Stimulated activated naive CD4-positive, alpha-beta T cell (primary cell): ENCODE measurements at places on chromosomes 1 and 21.

DNA sequence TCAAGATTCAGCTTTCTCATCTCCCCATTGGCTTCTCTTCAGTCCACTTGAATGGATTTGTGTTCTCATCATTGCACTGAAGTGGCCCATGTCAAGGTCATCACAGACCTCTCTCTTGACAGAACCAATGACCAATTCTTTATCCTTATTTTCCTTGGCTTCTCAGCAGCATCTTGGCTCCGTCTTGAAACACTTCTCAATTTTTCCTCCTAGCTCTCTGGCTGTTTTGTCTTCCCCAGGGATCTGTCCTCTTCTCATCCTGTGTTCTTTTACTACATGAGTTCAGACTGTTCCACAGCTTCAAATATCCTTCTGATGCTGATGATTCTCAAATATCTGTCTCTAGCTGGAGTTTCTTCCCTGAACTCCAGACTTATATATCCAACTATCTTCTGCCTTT is 78.6 kb downstream of the COLGALT2 start:
- DNase-seq, result no peak

- DNase-seq, result no peak
Measured at GRCh38 chr1:169590932-169591331, 4.7 kb upstream of the F5 start.

DNA sequence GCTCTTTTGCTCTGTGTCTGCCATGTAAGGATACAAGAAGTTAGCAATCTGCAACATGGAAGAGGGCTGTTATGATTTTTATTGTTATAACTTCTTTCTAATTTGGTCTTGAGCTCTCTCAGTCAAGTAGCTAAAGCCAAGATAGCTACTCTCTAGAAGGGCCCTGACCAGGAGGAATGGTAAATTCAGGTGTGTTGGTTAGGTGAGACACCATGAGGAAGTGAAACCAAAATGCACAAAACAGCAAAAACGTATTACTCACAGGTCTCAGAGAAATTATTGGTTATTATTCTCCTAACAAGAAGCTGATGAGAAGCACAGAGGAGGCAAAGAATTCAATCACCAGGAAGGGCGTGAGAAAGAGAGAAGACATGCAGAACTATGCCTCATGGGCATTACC is 51.8 kb upstream of the INSL5 start:
- no peak for DNase-seq

- DNase-seq, result no peak
Measured at GRCh38 chr1:248730507-248731335, 24.8 kb downstream of the LYPD8 start.

- DNase-seq, result no peak
Measured at GRCh38 chr1:120178799-120179756, 2.8 kb upstream of the SEC22B start.

GRCh38 chr1:28887835-28888682 is 26.3 kb upstream of the EPB41 start:
- DNase-seq, result no peak

- no peak for DNase-seq
Measured at GRCh38 chr1:183339556-183340167, 78.5 kb downstream of the NMNAT2 start.

- DNase-seq, result no peak
Measured at GRCh38 chr1:156992215-156992614, 53.3 kb downstream of the ARHGEF11 start.

DNA sequence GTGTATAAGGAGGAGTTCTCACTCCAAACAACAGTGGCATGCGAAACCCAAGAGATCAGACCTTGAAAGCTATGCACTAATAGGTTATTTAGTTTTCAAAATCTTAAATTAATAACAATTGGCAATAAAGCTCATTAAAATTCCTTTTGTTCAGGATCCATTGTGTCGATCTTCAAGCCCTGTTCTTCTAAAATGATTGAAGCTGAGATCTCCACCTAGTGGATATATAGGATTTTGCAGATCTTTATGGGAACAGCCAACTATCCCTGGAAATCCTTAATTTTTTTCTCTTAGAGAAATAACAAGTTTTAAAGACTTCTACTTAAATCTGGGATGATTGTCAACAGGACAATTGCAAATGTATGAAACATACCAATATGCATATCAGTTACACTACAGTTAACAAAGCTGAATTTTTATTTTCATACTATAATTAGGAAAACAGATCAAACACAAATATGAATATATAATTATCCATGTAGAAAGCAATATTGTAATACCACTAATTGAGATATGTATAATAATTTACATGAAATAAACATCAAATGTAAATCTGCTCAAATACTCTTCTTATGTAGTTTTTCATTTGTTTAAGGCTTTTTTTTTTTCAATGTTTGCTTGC is 43.3 kb downstream of the LRRC53 start:
- no peak for DNase-seq

DNA sequence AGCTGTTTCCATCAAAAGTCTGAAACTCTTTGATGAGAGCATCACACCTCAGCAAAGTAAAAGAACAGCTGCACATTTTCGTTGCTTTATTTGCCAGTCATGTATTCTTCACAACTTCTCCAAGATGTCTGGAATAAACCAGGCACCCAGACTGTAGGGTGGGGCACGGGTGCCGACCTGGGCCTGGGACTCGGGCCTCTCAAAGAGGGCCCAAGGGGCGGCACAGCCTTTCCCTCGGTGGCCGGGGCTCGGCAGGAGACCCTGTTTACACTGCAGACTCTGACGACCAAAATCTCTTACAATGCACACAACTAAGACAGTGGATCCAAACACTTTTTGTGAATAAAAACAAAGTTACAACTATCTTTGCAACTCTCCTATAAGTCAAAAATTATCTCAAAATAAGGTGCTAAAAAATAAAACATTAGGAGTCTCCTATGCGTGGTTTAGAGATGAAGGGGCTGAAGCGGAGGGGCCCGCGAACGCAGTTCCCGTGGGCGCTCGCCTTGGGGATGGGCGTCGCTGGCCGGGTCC is 696 bp downstream of the LSS start:
- DNase-seq, result no peak

GRCh38 chr1:50257940-50258685 is 149.4 kb downstream of the ELAVL4 start:
- DNase-seq, result no peak

DNA sequence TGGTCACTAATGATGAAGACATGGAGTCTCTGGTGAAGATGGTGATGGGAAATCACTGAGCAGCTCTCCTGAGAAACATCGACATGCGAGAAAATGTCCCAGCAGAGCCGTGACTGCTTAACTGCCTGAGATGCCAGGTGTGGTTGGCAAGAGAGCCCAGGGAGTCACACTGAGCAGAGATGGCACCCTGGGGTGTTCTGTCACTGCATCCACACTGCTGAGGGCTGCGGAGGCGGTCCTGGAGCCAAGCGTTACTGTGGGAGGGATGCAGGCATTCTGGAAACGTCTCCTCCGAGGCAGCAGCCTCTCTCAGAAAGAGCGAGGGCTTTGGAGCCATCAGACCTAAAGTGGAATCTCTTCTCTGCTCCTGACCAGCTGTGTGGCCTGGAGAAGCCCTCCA is 57.2 kb downstream of the EPHB2 start:
- no peak for DNase-seq

DNA sequence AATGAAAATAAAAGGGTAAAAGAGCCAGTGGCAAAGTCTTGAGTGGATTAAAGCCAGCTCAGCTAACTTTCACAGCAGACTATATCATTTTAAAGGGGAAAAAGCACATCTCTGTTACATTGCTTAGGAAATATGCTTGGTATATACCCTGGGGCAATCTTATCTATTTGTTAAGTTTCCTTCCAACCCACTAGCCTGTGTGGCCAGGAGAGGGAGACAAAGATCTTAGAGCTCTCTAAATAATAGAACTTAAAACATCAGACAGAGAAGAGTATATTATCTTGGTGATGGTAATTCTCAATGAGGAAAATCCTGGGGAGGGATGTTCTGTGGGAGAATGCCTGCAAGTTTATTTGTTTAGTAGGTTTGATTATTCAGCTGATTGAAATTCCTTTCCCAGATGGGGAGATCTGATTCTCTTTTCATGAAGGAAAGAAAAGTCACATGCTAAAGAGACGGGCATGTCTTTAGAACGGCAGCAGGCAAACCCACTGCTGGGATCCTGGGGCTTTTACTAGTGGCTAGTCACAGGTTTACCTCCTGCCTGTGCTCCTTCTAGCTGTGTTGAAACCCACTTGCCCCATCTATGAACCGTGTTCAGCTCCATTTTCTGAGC is 3.6 kb downstream of the KCNE2 start:
- peak; percentile 36 for DNase-seq

GRCh38 chr1:224612246-224612645 is 3.9 kb upstream of the CNIH3 start:
- DNase-seq, result no peak

DNA sequence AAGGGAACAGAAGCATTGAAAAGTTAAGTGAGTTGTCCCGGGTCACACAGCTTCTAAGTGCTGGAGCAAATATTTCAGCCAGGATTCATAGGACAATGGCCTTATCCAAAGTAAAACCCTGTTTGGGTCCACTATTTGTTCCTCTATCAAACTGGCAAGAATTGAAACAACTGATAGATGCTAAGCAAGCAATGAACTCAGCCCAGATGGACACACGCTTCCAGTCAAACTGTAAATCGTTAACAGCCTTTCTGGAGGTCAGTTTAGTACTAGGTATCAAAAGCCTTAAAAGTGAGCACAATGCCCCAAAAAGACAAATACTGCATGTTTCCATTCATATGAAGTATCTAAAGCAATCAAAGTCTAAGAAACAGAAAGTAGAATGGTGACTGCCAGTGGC is 779 bp upstream of the SVBP start:
- DNase-seq, result no peak

DNA sequence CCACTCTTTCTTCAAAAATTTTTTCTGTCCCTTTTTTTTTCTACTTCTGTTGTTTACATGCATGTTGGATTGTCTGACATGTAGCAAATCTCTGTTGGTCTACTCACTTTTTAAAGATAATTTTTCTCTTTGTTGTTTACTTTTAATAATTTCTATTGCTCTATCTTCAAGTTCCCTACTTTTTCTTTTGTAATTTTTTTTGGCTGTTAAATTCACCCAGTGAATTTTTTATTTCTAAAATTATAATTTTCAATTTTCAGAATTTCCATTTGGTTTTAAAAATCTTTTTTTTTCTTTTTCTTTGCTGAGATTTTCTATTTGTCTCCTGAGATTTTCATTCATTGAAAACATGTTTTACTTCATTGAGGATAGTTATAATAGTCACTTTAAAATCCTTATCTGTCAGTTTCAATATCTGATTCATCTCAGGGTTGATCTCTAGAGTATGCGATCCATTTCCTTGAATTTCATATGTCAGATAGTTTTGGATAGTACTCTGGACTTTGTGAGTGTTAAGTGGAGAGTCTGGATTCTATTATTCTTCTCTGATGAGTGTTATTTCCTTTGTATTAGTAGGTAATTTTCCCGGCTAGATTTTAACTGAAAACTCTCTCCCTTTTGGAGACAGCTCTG is 1.6 kb upstream of the TSEN15 start:
- DNase-seq, result no peak

DNA sequence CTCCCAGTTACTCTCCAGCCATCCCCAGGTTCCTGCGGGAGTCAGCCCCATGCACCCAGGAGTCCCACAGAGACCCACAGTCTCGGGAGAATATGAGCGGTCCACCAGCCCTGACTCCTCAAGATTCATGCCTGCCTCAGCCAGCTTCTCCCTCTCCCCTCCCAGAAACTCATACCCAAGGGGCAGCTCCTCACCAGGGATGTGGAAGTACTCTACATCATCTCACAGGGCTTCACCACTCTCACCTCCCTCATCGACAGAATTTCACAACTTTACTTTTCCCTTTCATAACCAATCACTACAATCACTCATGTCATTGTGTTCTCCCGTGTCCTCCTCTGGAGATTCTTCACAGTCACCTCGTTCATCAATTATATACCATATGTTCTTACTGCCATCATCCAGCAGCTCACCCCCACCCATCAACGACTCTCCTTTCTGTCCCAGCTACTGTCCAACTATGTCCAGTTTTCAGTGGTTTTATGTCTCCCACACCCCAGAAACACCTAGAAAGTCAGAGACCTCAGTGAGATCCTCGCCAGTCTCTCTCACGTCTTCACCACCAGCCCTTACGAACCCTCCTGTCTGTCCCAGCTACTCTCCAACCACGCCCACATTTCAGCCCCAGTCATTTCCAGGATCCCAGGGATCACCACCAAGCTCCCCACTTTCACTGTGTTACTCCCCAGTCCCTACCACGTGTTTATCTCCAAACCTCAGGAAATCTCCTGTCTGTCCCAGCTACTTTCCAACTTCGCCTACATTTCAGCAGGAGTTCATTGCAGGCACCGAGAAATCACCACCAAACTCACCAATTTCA is 1530.1 kb upstream of the TPTE start:
- DNase-seq, result no peak

DNA sequence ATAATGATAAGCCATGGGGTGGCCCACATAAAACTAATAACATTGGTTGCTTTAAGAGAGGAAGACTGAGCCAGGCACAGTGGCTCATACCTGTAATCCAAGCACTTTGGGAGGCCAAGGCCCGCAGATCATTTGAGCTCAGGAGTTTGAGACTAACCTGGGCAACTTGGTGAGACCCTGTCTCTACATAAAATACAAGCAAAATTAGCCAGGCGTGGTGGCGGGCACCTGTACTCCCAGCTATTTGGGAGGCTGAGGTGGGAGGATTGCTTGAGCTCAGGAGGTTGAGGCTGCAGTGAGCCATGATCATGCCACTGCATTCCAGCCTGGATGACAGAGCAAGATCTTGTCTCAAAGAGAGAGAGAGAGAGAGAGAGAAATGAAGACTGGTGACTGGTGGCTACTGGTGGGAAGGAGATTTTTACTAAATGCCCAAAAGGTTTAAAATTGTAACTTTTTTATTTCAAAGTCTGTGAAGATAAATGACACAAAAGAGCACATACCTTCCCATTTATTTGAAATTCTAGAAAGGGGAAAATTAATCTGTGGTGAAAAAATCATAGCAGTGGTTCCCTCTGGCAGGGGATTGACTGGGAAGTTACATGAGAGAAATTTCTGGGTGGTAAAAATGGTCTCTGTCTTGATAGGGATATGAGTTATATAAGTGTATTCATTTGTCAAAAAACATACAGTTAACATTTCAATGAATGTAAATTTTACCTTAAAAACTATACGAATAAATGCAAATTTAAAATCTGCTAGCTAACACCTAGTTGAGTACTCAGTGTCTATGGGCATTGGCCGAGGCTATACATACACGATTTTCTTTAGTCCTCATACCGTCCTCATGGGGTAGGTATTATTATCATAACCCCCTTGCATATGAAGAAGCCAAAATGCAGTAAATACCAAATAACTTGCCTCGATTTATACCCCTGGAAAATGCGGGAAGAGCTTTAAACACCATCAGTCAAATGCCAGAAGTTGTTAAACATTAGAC is 2.2 kb upstream of the NBPF1 start:
- DNase-seq, result no peak

GRCh38 chr1:89804642-89805237 is 16.1 kb upstream of the LRRC8D start:
- peak; percentile 75 for DNase-seq

- DNase-seq, result no peak
Measured at GRCh38 chr1:206048582-206048981, 4.4 kb upstream of the RHEX start.

- DNase-seq, result no peak
Measured at GRCh38 chr1:204382714-204383083, 23.0 kb upstream of the PLEKHA6 start.

- no peak for DNase-seq
Measured at GRCh38 chr1:193706766-193707165, 520.4 kb upstream of the B3GALT2 start.

GRCh38 chr1:48127735-48128685 is 94.5 kb upstream of the SLC5A9 start:
- no peak for DNase-seq

- peak; percentile 48 for DNase-seq
Measured at GRCh38 chr1:152185544-152186391, 26.7 kb upstream of the RPTN start.
